Stimulated activated CD4-positive, alpha-beta T cell treated with anti-CD3 and anti-CD28 coated beads, Interleukin-2, amount 100 ng/mL, for 24 hours (primary cell): ENCODE measurements at places on chromosomes 13 and 19.

DNA sequence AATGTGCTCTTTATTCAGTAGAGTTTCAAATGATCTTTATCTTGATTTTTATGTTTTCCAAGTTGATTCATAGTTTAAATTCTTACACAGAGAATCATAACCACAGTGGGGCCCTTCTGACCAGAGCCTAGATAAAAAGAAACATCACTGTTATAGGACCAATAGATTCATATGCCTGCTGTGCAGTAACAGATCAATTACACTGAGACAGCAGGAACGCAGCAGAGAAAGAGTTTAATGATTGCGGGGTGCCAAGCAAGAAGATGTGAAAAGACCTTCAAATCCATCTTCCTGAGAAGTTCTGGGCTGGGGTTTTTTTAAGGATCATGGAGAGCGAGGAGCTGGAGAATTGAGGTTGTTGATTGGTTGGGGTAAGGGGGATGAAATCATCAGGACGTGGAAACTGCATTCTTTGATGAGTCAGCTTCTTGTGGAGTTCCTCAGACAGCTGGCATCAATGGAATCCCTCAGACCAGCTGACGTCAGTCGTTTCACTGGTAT lies 346.6 kb downstream of the TBC1D4 start:
- DNase-seq, result no peak

GRCh38 chr13:110801044-110801443 lies 87.5 kb downstream of the ING1 start:
- no peak for DNase-seq

GRCh38 chr13:19664481-19665230 lies 31.2 kb downstream of the MPHOSPH8 start:
- DNase-seq, result no peak

DNA sequence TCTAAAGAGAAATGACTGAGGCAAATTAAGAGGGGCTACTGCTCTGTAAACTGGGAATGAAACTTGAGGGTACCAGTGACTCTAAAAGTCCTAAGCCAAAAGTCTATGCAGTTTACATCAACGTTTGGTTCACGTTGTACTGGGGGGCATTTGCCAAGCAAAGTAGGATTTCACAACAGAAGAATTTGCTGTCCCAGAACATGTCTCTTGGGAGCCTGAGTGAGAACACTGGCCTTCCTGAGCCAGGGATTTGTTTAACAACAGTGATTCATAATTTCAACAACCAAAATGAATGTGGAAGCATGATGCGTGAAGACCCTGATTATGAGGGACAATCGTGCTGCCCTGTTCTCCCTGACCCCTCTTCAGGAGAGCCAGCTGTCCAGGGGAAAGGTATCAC lies 178.0 kb downstream of the OXGR1 start:
- no peak for DNase-seq

DNA sequence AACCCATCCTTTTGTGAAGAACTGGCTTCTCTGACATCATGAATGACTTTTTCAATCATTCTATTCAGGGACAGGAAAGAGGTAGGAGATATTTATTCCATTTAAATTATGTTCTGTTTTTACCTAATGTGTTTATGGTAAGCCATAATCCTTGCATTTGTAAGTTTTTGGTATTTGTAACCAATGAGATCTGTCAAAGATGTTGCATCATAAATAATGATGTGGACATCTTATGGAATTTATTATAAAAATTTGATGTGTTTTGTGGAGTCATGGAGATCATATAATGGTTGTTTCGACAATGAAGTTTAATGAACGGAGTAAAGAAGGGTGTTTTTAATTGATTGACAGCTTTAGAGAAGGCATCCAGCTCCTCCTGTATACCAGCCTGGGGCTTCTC lies 67.6 kb downstream of the LMO7 start:
- no peak for DNase-seq

GRCh38 chr13:30835442-30835841 lies 70.6 kb upstream of the MEDAG start:
- no peak for DNase-seq

GRCh38 chr19:52554216-52554971 lies 15.7 kb upstream of the ZNF701 start:
- no peak for DNase-seq

GRCh38 chr13:99312493-99312883 lies 5.3 kb upstream of the GPR183 start:
- DNase-seq, result no peak

GRCh38 chr13:40969169-40969901 lies 49.8 kb downstream of the ELF1 start:
- peak; percentile 32 for DNase-seq

GRCh38 chr13:63983366-63983765 lies 2567.7 kb upstream of the PCDH20 start:
- DNase-seq, result no peak

GRCh38 chr13:109346060-109346459 lies 440.3 kb downstream of the IRS2 start:
- no peak for DNase-seq
